ENCODE measurements at places on chromosomes 16 and 17.
A peak's percentile ranks its signal among the peaks of the same experiment; 100 is the strongest.

GRCh38 chr17:17391668-17392370, 85.0 kb upstream of the MED9 start:
- DNase-seq: no peak

DNA sequence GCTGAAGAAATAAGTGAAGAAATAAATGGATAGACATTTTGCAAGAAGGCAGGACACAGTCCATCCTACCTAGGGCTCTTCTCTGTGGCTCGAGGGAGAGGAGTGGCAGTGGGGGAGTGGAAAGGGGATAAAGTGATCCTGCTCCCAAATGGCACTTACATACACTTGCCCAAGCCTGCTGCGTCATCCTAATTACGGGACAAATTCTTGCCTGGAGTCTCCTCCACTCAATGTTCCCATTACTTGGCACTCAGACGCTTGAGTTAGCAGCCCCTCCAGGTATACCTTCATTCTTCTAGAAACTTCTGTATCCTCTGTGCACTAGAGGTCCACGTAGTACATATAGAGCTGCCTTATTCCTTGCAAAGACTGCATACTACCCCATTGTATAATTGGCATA, 15.7 kb upstream of the MAP3K14 start:
- no peak for DNase-seq

DNA sequence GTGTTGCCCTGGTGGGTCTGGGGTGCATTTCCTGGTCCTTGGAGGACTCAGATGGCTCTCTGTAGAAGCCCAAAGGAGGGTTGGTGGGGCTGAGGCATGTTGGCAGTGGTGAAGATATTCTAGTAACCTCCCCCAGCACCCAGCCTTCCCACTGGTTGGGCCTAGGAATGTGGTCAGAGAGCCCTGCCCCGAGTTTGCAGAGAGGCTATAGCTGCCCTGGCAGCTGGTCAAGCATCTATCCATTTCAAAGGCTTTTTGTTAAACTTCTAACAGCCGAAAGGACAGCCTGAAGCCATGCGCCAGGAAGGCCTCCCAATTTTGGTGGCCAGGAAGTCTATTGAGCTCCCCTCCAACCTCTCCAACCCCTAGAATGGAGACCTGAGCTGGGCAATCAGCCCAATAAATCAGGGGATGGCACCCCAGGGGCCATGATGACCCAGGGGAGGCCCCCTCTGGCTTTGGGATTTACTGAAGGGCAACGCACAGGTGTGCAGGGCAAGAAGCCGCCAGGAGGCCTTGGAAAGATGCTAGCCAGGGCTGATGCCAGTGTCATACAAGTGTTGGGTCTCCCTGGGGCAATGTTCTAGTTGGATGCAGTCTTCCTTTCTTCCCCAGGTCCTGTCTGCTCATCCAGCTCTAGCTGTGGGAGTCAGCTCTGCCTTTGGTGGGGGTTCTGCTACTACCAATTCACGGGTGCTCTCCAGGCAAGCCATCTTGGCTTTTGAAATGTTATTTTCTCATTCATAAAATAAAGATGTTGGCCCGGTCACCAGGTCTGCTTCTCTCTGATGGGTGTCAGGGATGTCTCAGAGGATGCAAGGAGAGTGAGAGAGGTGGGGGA, 30.9 kb upstream of the AXIN2 start:
- DNase-seq: no peak

DNA sequence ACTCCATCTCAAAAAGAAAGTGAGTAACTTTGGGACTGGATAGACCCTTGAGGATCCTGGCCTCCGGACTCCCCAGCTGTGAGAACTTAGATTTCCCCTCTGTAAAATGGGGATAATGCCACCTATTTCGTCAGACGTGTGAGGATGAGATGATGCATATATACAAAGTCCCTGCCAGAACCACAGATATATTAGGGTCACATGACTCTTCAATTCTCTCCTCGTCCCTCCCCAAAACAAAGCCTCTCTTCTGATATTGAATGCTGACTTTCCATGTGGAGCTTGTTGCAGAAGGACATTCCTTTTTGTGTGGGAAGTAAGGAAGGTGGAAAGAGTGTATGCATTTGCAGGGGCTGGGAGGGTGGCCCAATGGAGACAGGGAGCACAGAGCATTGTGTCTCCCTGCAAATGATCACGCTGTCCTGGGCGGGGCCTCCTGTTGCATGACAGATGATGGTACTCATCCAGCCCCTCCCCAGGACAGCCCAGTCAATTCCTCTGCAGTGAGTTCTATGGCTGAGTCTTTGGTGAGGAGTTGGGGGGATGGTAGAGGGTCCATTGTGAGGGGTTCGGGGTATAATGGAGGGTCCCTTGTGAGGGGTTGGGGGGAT, 35.1 kb upstream of the MGAT5B start:
- no peak for DNase-seq

DNA sequence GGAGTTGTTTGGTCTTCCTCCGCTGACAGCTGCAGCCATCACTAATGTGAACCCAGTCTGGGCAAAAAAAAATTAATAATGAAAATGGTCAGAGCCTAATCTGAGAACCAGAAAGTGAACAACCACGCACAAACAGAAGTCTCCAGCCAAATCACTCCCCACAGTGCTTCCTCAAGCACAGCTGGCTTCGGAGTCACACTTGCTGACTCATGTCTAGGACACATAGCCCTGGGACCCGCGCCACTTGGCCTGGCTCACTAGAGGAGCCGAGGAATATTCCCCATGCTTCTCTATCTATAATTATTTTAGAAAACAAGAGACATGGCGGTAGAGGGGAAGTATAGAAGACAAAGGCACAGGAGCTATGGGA, 109.1 kb downstream of the ZFHX3 start:
- DNase-seq: no peak

DNA sequence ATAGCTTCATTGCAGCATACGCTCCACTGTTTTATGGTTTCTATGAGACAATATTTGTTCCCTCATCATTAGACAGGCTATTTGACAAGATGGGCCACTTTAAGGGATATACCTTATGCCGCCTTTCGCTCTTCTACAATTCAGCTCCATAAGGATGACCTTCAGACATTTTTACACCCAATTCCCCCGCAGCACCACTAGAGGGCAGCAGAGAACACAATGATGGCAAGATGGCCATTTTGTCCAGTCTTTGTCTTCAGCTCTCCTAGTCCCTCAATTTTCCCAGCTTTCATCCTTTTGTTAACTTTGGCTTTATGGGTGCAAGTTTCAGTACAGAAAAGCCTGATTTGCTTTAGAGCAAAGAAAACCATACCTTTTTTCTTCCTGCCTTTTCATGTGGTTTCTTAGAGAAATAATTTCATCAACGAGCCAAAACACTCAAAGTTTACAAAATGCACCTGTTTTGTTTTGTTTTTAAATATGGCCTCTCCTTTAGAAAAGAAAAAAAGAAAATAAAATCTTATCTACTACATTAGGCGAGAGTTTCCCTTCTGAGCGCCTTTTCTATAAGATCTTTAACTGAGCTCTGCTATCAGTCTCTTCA, 355.3 kb downstream of the TOX3 start:
- DNase-seq: peak; percentile 21

- DNase-seq: no peak
Measured at GRCh38 chr16:23712976-23713375, at the start of gene ERN2. TSS of gene ERN2 (minus strand) at chr16:23713222. CDS start at chr16:23713187, 35 bp downstream.

DNA sequence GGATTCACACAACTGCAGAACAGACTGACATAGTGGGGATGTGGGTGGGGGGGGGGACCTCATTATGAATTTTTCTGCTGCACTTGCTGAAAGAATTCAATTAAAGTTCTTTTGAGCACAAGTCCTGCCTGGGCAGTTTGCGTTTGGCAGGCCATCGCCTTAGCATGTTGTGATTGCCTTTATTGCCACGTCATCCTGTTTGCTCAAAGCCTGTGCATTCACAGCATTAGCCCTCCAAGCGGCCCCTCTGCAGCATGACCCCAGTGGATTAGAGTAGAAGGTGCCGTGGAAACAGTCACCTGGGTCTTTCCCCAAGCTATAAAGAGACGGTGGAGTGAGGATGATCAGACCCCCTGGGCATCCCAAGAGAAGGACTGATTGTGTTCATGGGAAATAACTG, 17.2 kb downstream of the MSI2 start:
- no peak for DNase-seq

DNA sequence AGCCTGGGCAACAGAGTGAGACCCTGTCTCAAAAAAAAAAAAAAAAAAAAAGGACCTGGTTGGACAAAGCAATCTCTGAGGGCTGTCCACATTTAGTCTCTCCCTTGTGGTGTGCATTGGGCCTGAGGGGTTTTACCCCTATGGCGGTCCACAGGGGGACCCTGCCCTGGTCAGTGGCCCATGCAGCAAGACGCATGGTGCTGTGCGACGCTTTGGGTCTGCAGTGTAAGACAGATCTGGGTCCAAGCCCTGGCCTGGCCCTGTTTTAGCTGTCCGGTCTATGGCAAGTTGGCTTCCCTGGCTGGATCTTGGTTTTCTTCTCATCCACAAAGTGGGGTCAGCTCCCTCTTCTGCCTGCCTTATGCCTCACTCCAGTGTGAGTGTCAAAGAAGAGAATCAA, 123.2 kb upstream of the NLRP1 start:
- no peak for DNase-seq

GRCh38 chr16:57485916-57486857, at the start of gene DOK4:
TSS of gene DOK4 (minus strand) at chr16:57486493. CDS start at chr16:57479507, 6,986 bp downstream.
- no peak for DNase-seq

DNA sequence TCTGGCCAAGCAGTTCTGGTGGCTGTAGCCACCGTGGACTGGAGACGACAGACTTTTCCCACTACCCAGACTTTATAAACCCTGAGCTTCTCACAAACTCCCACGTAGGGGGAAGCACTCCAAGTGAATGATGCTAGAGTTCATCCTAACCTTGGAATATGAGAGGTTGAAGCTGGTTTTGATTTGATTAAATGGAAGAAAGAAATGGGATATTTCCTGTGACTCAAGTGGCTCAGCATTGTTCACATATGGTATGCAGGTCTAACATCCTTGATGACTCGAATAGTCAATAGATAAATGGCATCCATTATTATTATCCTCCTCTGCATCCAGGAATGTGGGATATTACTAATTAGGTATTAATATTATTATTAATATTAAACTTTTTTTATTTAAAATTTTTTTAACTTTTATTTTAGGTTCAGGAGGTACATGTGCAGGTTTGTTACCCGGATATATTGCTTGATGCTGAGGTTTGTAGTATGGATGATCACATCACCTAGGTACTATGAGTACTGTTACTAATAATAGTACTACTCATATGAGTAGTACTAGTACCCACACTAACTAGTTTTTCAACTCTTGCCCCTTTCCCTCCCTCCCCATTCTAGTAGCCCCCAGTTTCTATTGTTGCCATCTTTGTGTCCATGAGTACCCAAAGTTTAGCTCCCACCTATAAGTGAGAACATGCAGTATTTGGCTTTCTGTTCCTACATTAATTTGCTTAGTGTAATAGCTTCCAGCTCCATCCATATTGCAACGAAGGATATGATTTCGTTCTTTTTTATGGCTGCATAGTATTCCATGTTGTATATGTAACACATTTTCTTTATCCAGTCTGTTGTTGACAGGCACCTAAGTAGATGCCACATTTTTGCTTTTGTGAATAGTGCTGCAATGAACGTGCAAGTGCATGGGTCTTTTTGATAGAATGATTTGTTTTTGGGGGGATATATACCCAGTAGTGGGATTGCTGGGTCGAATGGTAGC, 22.9 kb downstream of the PIK3R6 start:
- no peak for DNase-seq

DNA sequence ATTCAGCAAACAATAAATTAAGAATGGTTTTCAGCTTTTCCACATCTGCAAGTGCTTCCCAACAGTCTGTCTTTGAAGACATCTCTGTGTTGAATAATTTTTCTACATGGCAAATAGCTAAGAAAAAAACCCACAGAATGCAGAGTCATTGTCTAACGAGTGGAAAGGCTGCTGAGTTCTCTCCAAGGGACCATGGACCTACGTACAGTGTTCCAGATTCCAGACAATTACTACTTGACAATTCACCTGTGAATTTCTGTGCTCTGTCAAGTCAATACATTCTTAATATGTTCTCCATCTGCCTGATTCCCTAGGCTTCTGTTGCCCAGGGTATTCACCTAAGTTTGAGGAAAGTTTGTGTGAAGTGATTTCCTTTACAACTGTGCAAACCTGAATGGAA, 83.8 kb upstream of the CA10 start:
- no peak for DNase-seq

DNA sequence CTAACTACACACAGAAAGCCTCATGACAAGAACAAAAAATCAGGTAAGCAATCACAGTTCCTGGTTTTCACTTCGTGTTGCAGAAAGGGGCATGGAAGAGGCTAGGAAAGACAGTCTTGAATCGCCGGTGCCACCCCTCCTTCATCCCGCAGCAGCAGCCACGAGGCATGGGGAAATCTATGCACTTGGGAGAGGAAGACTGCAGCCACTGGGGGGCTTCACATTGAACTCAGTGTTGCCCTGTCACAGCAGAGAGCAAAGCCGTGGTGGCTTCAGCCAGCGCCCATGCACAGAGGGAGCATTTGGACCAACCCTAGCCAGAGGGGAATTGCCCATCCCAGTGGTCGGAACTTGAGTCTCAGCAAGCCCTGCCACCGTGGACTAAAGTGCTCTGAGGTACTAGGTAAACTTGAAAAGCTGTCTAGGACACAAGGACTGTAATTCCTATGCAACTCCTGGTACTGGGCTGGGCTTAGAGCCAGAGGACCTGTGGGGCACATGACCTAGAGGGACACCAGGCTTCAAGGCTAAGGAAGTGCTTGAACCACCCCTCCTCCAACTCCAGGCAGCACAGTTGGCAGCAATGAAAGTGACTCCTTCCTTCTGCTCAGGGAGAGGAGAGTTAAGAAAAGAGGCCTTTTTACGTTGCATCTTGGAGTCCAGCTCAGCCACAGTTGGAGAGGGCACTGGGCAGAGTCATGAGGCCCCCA, 35.2 kb upstream of the ATP2C2 start:
- DNase-seq: no peak

DNA sequence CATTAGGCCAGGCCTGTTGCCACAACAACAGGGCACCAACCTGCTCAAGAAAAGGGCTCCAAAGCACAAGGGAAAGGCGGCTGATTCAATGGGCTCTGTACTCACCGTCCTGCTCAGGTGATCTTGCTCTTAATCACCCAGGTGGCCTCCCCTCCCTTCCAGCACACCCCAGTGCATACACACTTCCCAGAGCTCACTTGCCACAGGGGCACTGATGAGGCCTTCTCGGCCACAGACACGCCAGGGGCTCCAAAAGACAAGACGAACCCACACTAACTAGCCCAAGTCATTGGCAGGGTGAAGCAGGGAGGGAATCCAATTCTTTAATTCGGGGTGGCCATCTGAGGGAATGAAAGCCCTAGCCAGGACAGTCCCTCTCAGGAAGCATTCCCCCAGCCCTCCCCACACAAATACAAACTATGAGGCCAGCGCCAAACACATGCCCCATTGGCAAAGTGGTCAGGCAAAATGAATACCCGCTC, 1.4 kb downstream of the MYO18A start:
- no peak for DNase-seq
